ENCODE measurements at places on chromosomes 12 and 14.
A peak's percentile ranks its signal among the peaks of the same experiment; 100 is the strongest.

DNA sequence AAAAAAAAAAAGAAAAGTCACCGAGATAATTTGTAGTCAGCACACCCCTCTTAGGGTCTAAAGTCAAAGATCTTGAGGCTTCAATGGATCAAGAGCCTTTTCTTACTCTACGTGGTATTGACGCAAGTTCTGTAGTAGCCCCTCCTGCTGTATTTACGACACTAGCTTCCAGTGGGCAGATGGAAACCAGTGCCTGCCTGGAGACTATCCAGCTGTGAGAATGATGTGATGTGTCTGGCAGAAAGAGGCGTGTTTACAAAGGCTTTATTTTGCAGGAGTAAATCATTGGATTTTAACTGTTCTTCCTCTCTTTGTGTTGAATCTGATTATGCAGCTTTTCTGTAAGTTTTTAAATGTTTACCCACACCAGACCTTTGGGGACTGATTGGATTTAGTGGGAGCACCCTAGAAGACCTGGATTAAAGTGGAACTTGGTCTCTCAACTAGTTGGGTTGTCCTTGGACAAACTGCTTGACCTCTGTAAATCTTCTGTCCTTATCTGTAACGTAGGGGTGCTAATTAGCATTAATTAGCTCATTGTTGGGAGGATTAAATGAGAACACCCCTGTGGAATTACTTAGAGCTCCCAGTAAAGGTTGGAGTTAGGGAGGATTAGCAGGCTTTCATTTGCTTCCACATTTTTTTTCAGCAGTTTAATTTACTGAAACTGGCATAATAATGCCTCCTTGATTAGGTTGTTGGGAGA is 72.4 kb downstream of the RASSF3 start:
- no peak for DNase-seq

DNA sequence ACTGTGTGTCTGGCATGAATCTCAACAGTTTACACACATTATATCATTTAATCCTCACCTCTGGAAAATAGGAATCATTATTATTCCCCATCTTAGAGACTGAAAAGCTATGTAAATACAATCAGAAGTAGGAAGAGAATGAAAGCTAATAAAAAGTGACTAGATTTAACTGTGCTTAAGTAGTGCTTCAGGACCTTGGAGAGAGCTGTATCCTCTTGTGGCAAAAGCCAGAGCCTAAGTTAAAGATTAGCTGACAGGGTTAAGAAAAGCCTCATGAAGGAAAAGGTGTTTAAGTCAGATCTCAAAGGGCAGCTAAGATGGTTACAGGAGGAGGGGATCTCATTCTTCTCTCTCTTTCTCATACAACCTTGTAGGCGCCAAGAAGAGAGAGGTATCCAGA is 65.3 kb upstream of the TMEM233 start:
- no peak for DNase-seq

DNA sequence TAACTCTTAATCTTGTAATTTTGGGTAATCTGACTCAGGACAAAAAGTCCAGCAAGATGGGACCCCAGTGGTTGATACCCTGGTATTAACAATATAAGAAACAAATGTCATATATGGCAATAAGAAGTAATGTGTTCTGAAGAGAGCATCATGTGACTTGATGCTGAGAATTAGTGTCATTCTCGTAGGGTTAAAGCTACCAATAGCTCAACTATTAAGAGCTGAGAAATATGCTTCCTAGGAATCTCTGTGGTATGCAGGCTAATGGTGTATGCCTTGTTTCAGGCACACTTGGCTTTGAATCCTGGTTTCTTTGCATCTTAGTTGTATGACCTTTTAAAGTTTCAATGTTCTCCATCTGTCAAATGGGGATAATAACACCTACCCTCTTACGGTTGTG is 9.1 kb downstream of the MYRFL start:
- no peak for DNase-seq

DNA sequence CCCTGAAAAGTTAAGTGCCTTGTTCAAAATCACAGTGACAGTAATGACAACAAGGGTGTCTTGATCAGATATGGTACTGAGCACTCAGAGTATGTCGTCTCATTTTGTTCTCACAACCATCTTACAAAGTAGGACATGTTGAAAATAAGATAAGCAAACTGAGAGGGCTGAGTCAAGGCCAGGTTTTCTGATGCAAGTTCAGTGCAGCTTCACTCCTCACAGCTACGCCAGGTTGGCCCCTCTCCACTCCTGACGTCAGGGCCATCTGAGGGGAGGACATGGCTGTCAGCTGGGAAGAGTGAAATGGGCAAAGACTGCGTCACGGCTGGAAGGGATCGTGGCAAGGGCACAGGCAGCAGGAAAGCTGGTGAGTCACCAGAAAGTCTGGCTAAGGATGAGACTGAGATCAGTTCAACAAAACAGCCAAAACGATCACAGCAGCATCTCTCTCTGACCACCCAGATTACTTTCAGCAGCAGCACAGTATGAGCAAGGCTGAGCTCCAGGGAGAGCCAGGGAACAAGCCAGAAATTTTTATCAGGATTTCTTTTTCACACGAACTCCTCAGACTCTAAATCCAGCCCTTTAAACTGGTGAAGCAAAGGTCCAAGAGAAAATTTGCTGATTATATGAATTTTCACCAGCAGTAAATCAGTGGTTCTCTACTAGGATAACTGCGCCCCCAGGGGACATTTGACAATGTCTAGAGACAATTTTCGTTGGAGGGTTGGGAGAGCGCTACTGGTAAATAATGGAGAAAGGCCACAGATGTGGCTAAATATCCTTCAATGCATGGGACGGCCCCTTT is 297.9 kb upstream of the AMIGO2 start:
- DNase-seq: peak; percentile 63

DNA sequence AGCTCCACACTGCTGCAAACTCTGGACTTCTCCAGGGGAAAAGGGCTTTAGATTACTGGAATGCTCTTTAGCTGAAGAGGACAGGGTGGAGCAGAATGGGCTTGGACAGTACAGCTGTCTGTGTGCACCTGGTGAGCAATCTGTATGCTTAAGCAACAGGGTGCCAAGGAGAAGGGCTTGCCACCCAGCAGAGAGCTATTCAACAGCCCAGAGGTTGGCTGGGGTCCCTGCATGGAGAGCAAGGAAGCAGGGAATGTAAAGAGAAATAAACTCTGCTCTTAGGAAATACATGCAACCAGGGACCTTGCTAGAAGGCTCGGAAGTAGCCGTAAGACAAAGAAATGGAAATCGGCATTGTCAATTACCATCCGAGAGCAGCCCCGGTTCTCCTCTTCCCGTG is 53.0 kb upstream of the CORO1C start:
- DNase-seq: no peak

- peak; percentile 67 for DNase-seq
These were observed 442.8 kb downstream of the ZFP36L1 start for GRCh38 chr14:68349900-68350629.

DNA sequence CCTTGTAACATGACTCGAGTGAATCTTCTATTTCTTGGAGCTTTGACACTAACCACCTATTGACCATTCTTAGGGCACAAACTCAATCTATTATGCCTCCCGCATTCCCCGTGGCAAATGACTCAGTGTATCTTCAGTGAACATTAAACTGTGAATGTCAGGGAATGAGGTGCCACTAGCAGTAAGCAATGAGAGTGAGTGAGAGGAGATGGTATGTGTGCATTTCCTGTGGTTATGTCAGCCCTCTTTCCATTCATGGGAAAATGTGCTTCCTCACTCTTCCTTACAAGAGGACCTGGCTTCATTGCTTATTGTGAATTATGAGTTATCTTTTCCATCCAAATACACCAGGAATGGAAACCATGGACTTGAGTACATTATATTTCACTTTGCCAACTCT is 229.2 kb downstream of the EMP1 start:
- no peak for DNase-seq

- no peak for DNase-seq
These were observed 785 bp upstream of the NIN start for GRCh38 chr14:50831726-50832168.

DNA sequence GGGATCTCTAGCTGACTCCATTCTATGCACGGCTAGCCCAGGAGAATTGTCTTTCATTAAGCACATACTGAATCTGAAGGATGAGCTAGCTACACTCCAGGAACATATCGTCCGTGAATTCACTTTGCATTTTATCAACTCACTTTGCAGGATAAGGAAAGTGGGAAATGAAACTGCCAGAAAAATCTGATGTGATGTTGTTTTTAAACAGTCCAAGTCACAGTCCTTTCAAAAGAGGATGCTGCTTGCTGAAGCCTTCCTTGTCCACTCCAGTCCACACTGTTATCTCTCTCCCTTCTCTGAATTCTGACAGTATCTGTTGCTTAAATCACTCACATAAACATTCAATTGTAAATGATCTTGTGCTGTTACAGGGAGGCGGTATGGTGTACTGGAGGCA is 12.7 kb upstream of the TMCC3 start:
- DNase-seq: no peak

DNA sequence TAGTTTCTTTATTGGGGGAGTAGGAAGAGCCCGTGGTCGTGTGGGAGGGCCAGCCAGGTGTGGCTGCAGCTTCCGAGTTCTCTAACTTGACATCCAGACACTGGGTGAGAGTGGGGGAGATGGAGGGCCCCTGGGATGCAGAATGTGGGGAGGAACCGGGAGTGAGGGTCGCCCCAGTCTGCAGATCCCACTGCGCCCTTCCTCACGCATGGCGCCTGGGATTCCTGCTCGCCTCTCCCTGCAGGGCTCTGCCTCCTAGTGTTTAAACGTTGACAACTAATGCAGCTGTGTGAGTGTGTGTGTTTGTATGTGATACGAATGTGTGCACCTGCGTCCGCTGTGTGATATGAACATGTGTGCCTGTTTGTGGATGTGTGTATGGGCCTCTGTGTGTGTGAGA is 34.6 kb downstream of the FZD10 start:
- DNase-seq: no peak

- no peak for DNase-seq
These were observed 63.3 kb downstream of the EP400 start for GRCh38 chr12:132012919-132013568.

- DNase-seq: no peak
These were observed 40.1 kb downstream of the SMIM41 start for GRCh38 chr12:52119398-52120254.

DNA sequence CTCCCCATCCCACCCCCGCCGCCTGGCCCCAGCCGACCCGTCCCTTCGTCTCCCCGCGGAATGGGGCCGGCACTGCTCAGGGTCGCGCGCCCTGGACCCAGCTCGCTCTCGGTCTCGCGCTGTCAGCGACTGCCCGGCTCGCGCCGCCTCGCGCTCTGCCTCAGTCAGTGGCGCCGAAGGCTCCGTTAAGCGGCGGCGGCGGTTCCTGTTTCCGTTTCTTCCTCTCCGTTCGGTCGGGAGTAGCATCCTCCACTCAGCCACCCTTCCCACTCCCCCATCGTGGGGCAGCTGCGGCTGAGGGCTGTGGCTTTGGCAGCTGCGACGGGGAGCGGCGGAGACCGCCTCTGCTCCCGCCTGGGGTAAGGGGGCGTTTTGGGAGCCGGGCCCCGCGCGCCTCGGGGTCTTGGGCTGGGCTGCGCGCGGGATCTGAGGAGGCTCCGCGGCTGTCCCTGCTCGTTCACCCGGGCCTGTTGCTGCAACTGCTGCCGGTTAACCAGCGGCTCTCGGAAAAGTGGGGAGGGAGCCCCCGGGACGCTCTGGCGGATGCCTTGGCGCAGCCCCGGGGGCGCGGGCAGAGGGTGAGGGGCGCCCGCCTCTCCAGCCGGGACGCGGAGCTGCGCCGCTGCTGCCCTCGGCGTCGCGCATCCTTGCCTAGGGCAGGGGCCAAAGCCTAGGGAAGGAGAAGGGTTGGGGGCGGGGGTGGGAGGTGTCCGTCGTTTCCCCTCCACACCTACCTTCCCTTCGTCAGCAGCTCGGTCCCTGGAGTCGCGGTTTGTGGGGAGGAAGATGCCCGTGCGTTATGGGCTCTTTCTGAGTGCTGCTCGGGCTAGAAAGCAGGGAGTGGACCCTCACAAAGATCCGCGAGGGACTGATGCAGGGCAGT is 567 bp downstream of the FUT8 start:
- DNase-seq: peak; percentile 69

GRCh38 chr14:99035268-99035667 is 236.7 kb downstream of the BCL11B start:
- peak; percentile 59 for DNase-seq

DNA sequence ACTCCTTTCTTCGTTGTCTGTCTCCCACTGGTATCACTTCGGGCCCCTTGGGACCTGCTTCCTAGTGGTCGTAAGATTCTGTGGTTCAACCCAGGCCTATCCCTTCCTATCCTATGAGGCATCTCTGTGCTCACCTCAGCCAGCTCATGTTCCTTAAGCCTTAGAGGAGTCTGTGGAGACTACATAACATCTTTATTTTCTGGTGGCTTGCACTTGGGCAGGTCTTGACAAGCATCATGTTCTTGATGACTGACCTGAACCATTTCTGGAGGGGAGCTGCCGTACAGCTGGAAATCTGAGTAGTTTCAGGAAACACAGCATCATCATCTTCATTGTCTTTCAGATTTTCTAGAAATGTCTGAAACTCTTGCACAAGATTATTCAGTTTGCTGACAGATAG is 69.3 kb downstream of the PPFIBP1 start:
- no peak for DNase-seq

- DNase-seq: no peak
These were observed 65.9 kb downstream of the SPRING1 start for GRCh38 chr12:116672010-116672409.

DNA sequence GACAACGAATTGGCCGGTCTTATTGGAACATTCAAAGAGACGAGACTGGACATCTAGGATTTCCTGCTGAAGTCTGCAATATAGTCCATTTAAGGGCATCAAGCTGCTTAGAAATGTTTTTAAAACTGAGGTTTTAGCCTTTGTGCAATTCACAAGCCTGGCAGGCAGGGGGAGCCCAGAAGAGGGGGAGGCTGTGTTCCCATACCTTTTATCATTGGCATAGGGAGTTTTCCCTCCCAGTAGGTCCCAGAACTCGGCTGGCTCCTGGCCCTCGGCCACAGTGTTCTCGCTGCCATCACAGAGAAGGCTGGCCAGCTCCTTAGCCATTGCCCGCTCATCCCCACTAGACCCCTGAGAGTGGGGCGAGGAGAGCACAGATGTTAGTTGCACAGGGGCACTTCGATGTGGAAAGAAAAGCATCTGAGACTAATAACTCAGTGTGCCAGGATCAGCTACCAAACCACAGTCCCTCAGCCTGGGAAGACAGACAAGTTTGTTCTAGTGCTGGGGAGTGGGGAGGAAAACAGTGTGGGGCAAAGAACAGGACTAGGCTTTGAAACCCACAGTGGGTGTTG is 15.1 kb downstream of the AVIL start:
- no peak for DNase-seq

DNA sequence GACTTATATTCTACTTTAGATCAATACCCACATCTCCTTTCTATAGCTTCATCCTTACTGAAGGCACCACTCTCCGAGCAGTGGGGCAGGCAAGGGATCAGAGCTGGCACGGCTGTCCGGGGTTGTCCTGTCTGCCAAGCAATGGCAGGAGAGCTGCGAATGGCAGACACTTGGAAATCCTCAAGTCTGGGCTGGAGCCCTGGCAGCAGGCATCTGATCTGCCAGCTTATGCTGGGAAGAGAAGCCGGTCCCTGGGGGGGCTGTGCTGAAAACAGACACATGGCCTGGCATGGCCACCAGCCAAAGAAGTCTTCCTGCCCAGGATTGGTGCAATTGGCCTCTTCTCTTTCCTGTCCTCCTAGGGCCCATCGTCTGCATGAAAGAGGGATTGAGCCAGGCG is 280.2 kb upstream of the PWP1 start:
- no peak for DNase-seq

- no peak for DNase-seq
These were observed 131.1 kb downstream of the MED13L start for GRCh38 chr12:116146386-116146785.

Data from muscle of arm (tissue), 14 donors.